ENCODE measurements at places on chromosomes 1 and 21. TPM values are rescaled to one million over a fixed set of nuclear protein-coding genes. Genes with fewer than 3 reads are reported as not detected.

DNA sequence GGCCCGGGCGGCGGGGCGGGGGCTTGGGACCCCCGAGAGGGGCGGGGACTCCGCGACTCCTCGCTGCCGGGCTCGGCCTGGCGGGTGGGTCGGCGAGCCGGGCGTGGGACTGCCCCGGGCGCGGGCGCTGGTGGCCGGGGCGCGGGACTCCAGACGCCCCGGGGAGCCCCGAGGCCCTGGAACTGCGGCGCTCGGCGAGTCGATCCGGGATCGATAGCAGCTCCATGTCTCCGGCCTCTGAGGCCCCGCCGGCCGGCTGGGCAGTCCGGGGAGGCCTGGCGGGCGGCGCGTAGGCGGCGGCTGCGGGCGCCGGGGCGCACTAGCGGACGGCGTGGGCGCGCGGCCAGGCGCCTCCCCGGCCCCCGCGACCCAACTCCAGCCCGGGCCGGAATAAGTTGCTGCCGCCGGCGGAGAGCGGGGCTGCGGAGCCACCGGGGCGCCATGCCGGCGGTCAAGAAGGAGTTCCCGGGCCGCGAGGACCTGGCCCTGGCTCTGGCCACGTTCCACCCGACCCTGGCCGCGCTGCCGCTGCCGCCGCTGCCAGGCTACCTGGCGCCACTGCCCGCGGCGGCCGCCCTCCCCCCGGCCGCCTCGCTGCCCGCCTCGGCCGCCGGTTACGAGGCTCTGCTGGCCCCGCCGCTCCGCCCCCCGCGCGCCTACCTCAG is 400 bp downstream of the SAMD11 start:
- no peak for DNase-seq
- H3K27me3 ChIP-seq: peaks cover 67% of the 10 kb centered on the region
- peaks cover 9% of the 10 kb centered on the region for H3K4me1 ChIP-seq
- no peaks in the 10 kb centered on the region for H3K36me3 ChIP-seq

DNA sequence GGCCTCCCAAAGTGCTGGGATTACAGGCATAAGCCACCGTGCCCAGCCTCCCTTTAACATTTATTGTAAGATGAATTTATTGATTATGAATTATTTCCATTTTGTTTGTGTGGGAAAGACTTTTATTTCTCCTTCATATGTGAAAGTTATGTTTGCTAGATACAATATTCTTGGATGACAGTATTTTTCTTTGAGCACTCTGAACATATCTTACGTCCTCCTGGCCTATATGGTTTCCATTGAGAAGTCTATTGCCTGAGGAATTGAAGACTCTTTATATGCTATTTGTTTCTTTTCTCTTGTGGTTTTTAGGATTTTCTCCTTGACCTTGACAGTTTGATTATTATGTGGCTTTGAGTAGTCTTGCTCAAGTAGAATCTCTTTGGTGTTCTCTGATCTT is 26.8 kb upstream of the HLX start:
- H3K4me3 ChIP-seq: no peak overlapping the region
- peaks cover under 1% of the 10 kb centered on the region for H3K27me3 ChIP-seq
- H3K4me1 ChIP-seq: no peaks in the 10 kb centered on the region

LCE1D gene
- total RNA-seq: not detected

DNA sequence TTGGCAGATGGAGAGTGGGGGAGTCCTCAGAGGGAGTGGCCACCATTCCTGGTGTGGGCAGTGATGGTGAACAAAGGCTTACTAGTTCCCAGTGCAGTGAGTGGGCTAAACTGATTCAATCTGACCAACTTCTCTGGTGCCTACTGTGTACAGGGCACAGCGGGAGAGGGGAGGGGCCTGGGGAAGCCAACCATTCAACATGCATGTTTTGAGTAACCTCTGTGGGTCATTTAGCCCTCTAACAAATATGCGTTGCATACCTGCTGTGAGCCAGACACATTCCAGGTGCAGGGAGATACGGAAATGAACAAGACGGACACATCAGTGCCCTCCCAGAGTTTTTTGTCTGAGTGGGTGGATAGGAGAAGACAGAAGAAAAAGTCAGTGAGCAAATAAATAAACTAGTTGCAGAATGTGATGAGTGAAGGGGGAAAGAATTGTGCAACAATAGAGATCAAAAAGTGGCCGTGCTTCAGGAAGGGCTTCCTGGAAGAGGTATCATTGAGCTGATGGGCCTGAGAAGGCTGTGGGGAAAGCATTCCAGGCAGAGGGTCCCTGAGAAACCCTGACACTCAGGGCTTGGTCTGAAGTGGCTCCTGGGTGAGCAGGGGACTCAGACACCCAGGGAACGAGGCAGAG is 78.8 kb downstream of the EPHB2 start:
- no peak overlapping the region for H3K27ac ChIP-seq
- no peak overlapping the region for H3K4me3 ChIP-seq
- DNase-seq: no peak
- no peaks in the 10 kb centered on the region for H3K36me3 ChIP-seq

TIPRL gene
- 50.9 TPM for total RNA-seq

IL12RB2 gene
- 40.2 TPM for total RNA-seq
